ENCODE measurements at places on chromosomes 3 and 15.

DNA sequence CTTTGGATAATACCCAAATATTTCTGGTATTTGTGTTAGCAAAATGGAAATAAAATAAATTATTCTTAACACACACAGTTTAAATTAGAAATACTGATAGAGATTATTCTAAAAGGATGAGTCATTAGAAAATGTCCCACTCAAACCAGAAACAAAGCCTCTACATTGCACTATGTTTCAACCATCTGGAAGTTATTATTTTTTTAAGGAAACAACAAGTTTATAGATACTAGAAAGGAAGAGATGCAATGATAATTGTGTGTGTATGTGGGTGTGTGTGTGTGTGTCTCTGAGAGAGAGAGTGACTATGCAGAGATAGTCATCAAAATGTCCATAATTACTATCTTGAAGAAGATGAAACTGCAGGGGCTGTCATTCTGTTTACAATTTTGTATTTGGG, 1340.5 kb downstream of the ROBO1 start:
- DNase-seq: no peak

GRCh38 chr3:53794597-53794996, 51.6 kb downstream of the CHDH start:
- DNase-seq: no peak

DNA sequence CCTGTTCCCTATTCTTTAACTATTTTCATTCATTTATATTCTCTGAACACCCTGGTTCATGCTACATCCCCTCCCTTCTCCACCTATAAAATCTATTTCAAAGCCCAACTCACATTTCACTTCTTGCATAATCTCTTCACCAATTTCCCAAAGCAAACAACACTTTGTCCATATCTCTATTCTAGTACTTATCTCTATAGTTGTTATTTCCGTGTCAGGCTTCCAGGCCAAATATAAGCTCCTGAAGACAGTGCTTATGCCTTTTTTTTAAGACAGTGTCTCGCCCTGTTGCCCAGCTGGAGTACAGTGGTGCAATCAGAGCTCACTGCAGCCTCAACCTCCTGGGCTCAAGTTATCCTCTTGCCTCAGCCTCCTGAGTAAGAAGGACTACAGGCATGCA, 43.6 kb downstream of the DNAH12 start:
- DNase-seq: no peak

DNA sequence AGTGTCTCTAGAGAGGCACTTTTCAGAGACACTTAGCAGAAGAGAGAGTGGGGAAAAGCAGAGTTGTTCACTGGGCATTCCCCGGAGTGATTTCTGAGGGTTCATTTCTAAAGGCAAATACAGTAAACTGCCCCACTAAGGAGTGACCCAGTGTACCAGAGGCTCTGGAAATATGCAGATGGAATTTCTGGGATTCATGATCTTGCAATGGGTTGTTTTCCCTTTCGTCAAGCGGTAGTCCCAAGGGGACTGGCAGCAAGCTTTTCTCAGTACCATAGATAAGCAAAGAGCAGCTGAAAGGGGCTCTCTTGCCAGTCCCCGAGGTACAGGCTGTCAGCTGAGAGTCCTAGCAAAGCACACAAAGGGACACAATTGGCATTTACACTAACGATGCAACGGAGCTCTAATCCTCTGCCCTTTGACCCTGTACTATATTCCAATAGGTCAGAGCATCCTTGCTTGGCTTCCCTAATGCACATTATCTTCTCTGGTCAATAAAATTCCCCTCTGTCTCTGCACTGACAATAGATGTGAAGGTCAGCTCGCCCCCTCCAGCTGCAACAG, 155.6 kb downstream of the SEMA6D start:
- DNase-seq: no peak
